ENCODE measurements at places on chromosomes 11 and 22.

DNA sequence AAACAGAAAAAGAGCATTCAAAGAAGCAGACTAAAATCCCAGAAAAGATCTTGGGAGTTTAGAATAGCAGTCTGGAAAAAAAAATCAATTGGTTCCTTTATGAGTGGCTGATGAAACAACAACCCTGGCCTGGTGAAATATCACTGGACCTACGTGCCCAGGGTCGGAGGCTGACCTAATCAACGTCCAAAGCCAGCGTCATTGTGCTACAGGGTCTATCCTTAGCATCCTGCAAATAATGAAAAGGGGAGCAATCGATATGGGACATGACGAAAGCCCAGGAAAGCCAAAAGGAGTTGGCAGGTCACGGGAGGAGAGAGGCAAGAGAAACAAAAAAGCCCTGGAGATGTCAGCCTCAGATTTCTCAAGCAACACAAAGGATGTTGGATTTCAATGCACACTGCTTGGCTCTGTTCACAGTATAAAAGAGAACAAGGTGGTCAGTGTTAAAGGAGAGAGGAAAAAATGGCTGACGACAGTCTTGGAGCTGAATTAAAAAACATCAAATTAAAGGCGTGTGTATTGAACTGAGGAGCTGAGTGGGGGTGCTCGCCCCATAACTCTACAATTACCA, 148.8 kb downstream of the BLID start:
- no peak for DNase-seq

- DNase-seq: peak; percentile 58
Measured at GRCh38 chr11:75815345-75816168, 547 bp downstream of the UVRAG start.

GRCh38 chr22:28430466-28431025, 249.1 kb downstream of the TTC28 start:
- no peak for DNase-seq

GRCh38 chr11:6395470-6396060, 5.3 kb downstream of the SMPD1 start:
- no peak for DNase-seq

All from T-helper 1 cell (primary cell).